ENCODE measurements at places on chromosomes 2 and 18. TPM values are rescaled to one million over a fixed set of nuclear protein-coding genes. Genes with fewer than 3 reads are reported as not detected.

The ECEL1 gene
- not detected for total RNA-seq

The C1GALT1C1L gene
- total RNA-seq, result not detected

DNA sequence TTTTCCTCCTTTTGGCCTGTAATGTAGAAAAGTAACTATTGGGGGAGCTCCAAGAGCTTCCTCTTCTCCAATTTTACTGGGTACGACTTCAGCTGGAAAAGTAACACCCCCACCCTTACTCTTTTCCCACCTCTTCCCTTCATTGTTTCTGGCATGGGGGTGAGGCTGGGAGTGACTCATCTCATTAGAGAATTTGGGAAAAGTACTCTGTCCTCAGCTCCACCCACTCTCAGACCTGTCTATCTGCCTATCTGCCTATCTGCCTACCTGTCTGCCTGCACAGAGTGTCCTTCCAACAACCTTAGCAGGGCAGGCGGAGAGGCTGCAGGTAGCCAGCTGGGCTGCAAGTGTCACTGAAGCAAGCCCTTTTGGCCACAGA lies 93.6 kb downstream of the EPHA4 start:
- no peaks in the 10 kb centered on the region for H3K36me3 ChIP-seq
- no peaks in the 10 kb centered on the region for H3K27me3 ChIP-seq
- no peak overlapping the region for H3K4me3 ChIP-seq
- H3K4me1 ChIP-seq, result peaks cover 4% of the 10 kb centered on the region
- no peak overlapping the region for H3K27ac ChIP-seq

DNA sequence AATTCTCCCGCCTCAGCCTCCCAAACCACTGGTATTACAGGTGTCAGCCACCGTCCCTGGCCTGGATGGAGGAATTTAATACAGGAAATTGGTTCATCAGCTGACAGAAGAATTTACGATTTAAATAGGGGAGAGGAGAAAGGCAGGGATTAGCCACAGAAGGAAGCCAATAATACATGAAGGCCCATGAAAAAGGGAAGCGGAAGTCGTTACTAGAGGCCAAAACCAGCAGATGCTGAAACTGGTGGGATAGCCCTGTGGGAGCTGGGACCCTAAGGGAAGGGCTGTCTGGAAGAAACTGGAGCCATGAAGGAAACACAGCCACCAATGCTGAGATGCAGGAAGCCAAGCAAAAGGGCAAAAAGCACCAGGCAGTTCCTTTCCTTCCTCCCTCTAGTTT lies 163.7 kb upstream of the RMP24 start:
- no peaks in the 10 kb centered on the region for H3K27me3 ChIP-seq
- H3K4me1 ChIP-seq, result no peaks in the 10 kb centered on the region
- no peak overlapping the region for H3K4me3 ChIP-seq
- no peak overlapping the region for H3K27ac ChIP-seq
- no peak for DNase-seq

- no peak for DNase-seq
- H3K27me3 ChIP-seq, result no peaks in the 10 kb centered on the region
- no peak overlapping the region for H3K4me3 ChIP-seq
- H3K4me1 ChIP-seq, result no peaks in the 10 kb centered on the region
- H3K27ac ChIP-seq, result no peak overlapping the region
Observed at GRCh38 chr18:23927821-23928746, 86.5 kb upstream of the TTC39C start.

The HOXD12 gene
- not detected for total RNA-seq

DNA sequence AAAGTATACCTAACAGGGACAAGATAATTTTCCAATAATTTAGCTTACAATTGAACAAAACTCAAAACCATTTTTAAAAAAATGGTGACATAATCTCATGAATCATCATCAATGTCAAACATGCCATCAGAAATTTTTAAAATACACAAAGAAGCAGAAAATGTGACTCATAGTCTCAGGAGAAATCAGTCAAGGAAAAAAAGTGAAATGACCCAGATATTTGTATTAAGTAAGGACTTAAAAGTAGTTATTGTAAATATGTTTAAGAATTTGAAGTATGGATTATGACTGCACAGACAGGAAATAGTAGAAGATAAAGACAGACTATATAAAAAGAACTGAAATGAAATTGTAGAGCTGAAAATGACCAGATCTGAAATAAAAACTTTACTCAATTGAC lies 473.9 kb upstream of the SYT4 start:
- H3K27me3 ChIP-seq, result no peaks in the 10 kb centered on the region
- H3K27ac ChIP-seq, result peak overlapping the region; percentile 43
- no peaks in the 10 kb centered on the region for H3K4me1 ChIP-seq
- peak; percentile 54 for DNase-seq

DNA sequence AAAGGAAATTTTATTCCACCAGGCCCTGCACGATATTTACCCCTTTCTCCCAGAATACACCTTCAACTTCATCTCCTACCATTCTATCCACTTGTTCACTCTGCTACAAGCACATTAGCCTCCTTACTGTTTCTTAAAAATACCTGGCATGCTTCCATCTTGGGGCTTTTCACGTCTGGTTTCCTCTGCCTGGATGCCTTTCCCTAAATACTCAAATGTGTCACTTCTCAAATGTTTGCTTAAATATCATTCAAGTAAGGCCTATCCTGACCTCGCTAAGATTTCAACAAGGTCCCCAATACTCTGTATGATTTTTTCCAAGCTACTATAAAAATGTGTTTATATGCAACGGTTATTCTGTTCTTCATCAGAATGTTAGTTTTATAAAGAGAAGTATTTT lies 433.0 kb upstream of the CHAC2 start:
- no peak overlapping the region for H3K4me3 ChIP-seq
- DNase-seq, result peak; percentile 70
- H3K27ac ChIP-seq, result peak overlapping the region; percentile 36
- H3K27me3 ChIP-seq, result no peaks in the 10 kb centered on the region
- H3K4me1 ChIP-seq, result peaks cover 12% of the 10 kb centered on the region

DNA sequence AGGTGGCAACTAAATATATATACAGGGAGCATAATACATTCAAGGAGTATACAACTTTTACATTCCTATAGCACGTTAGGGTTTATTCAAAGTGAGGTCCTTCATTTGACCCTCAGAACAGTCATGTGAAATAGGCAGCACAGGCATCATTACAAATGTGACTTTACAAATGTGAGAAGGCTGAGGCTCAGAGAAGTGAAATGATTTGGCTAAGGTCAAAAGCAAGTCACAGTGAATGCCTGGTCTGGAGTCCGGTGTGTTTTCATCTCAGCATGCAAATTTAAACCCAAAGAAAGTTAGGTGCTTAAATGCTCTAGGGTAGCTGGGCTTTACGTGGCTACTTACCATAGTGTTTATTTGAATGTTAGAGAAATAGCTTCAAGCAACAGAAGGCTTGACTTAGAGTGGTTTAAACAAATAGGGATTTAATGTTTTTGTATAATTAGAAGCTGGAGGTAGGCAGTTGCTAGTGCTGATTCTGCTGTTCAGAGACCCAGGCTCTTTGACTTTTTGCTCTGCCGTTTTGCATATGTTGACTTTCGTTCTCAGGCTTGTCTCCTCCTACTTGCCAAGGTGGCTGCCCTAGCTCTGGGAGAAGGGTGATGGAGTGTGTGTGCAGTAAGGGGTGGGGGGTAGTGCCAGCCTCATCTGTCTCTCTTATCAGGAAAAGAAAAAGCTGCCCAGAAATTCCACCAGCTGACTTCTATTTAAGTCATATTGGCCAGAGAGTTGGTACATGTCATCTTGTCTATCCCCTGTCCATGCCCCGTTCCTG lies 89.2 kb downstream of the PLCL1 start:
- H3K27ac ChIP-seq, result no peak overlapping the region
- H3K4me3 ChIP-seq, result no peak overlapping the region
- H3K36me3 ChIP-seq, result no peaks in the 10 kb centered on the region
- DNase-seq, result no peak
- H3K4me1 ChIP-seq, result no peaks in the 10 kb centered on the region
